Psoas muscle (tissue), 8 donors: ENCODE measurements at places on chromosomes 6 and 20. TPM values are rescaled to one million over a fixed set of nuclear protein-coding genes. Genes with fewer than 3 reads are reported as not detected.

GRCh38 chr6:150322466-150322871 lies 46.3 kb upstream of the IYD start:
- DNase-seq = peak; percentile 52

GRCh38 chr6:26202201-26202611 lies 115.0 kb downstream of the HFE start:
- DNase-seq = no peak

Gene PRICKLE4
- total RNA-seq = not detected

DNA sequence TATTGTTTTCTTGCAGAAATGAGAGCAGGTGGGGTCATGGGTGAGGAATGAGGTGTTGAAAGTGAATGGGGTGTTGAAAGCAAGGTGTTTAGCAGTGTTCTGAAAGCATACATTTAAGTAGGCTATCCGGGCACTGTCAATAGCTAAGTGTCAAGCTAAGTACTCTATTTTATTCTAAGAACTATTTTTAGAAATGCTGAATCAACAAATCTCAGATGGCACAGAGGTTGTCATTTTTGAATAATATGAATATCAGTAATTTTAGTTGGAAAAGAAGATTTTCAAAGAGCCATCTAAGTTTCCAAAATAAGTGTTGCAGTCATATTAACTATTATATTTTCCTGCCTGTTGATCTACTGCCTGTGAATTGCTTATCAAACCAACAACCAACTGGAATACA lies 21.7 kb upstream of the SLC17A3 start:
- no peak for DNase-seq

DNA sequence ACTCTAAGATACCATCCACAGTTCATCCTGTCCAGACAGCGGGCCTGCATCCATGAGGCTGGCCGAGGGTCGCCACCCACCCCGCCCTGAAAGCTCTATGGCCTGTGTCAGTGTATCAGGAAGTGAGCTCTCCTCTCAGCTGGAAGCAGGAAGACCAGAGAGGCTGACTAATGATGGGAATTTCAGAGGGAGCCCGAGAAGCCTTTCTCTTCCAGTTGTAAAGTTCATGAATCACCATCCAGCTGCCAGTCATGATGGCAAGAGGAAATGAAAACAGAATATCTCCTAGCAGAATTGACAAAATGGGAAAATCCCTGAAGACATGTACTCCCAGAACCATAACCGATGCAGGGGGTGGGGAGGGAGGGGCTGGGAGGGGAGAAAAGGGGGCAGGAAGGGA lies 109.6 kb upstream of the RPS6KA2 start:
- no peak for DNase-seq

GRCh38 chr20:20267685-20268370 lies 100.1 kb upstream of the INSM1 start:
- no peak for DNase-seq

DNA sequence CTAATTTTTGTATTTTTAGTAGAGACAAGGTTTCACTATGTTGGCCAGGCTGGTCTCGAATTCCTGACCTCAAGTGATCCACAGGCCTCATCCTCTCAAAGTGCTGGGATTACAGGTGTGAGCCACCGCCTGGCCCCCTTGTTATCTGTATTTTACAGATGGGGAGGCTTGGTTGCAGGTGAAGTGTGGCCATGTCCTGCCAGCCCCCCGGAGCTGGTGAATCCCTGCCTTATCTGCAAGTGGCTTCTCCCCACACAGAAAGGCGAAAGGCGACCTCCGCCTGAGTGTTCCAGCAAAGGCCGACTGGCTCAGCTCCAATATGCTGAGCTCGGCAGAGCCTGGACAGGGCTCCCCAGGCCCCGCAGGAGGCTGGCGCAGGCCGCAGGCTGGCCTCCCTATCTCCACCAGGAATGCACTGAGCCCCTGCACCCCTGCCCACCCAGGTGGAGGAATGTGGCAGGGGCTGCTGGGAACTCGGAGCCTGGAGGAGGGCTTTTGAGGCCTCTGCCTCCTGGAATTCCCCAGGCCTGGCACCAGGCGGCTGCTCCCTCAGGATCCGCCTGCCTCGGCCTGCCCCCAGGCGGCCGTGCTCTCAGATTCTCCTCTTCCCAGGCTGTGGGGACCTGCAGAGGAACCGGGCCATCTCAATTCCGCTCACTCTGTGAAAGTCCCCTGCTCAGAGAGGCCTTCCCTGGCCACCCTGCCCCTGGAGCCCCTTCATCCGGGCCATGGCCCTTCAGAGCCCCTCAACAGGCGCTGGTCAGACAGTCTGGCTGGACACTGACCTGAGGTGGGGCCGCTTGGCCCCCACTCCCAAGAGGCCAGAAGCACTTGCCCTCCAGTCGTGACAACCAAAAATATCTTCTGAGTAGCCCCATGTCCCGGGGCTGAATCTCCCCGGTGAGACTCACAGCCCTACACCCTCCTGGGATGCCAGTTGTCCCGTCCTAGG lies 9.3 kb upstream of the LAMA5 start:
- DNase-seq = no peak

Gene ARMH2
- total RNA-seq = not detected

GRCh38 chr6:148974351-148974750 lies 227.5 kb downstream of the UST start:
- no peak for DNase-seq

DNA sequence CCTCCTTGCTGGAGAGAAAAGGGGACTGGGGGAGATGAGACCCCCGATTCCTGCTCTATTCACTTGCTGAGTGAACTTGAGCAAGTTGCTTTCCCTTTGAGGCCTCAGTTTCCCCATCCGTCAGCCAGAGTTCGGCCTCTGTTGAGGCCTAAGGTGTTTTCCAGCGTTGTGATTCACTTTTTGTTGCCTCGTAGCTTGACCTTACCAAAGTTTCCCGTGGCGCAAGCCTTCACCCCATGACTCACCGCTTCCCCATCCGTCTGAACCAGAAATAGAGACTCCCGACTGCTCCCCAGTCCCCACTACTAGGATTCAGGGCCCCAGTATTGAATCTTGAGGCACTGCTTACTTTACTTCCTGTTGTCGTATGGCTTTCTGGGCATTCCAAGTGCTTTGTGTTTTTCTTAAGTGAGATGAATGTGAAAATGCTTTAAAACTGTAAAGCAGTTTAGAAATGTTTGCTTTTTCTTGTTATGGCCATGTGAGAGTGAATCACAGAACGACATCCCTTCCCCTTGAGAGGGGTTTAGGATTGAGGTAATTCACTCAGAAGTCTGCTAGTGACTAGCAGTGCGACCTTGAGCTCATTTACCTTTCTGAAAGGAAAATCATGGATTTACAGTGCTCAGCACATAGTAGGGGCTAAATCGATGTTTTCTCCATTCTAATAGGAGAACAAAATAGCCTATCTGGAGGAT lies 1.2 kb downstream of the CHMP4B start:
- peak; percentile 85 for DNase-seq

- DNase-seq = no peak
Measured at GRCh38 chr20:40692240-40693011, 3.4 kb upstream of the MAFB start.

- DNase-seq = no peak
Measured at GRCh38 chr6:45116714-45117410, 211.3 kb upstream of the RUNX2 start.

DNA sequence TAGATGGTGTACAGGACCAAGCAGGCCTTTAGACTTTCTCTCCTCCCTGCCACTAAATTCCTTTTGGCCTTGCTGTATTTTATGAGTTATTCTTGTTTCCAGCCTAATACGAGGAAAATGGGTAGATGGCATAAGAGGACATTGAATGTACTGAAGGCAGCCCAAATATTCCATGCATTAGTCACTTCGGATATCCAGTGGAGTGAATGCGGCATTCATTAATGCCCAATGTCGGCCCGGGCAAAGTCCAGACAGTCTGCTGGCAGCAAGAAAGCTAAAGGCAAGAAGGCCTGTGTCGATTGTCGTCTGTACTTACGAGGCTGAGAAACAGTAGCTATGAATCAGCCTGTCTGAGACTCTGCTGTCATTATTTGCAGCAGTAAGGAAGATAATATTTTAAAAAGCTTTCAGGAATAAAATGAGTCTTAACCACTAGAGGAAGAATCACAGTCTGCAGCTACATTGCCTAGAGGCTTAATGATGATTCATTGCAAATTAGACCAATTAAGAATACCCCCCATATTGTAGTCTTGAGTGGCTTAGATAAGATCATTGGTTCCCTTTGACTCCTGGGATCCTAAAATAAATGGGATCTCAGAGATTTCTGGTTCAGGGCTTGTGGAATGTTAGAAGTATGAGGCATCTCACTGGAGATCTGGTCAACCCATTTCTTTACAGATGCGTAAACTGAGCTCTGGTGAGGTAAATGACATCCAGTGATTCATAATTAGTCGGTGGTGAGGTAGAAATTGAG lies 534.1 kb upstream of the JAG1 start:
- no peak for DNase-seq

DNA sequence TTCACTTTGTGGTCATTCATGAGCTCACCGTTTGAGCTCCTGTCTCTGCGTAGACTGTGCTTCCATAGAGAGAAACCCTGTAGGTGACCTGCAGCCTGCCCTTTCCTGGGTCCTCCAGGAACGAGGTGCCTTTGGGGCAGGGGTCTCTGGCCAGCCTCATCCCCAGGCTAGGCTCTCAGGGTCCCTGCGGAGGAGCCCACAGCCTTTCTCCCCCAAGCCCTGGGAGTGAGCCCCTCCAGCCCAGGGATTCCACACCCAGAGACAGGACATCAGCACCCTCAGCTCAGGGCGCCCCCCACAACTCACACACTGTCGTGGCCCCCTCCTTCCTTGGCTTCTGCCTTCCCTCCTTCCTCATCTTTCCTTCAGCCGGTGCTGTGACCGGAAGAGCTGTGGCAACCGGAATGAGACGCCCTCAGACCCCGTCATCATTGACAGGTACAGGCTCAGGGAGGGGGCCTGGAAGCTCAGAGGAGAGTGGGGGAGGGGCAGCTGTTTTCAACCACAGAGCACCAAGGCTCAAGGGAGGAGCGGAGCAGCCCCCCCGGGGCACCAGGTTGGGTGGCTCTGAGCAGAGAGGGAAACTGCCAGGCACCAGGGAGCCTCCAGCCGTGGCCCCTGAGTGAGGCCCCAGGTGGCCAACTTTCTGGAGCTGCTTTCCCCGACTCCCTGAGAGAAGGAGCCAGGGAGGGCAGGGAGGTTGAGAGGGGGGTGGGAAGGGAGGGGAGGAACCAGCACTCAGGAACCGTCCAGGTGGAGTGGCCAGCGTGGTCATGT lies 16.8 kb downstream of the EBF4 start:
- no peak for DNase-seq

DNA sequence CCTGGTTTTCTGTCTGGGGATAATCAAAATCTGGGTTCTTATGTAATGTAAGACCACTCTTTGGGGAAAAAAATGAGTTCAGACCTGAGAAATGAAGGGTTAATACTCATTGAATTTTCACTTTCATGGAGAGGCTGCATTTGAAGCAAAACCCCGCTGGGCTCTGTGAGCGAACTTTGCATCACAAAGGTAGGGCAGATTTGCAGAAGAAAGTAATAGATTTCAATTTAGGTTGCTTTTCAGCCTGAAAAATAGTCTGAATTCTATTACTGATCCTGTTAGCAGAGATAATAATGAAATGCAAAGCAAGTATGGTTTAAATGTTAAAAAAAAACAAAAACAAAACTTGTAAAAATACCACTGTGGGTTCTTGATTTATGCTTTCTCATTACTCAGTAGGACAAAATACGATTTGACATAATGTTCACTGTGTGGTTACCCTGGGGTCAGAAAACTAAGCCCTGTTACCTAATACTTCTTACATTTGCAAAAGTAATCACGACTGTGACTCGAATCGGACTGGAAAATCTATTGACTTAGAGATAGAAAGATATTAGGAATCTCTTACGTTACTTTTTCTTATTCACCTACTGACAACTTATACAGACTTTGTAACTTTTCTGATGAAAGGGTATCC lies 72.2 kb downstream of the UST start:
- no peak for DNase-seq

Gene CGAS
- 1.1 TPM for total RNA-seq

Gene C4B
- total RNA-seq = 8.8 TPM

DNA sequence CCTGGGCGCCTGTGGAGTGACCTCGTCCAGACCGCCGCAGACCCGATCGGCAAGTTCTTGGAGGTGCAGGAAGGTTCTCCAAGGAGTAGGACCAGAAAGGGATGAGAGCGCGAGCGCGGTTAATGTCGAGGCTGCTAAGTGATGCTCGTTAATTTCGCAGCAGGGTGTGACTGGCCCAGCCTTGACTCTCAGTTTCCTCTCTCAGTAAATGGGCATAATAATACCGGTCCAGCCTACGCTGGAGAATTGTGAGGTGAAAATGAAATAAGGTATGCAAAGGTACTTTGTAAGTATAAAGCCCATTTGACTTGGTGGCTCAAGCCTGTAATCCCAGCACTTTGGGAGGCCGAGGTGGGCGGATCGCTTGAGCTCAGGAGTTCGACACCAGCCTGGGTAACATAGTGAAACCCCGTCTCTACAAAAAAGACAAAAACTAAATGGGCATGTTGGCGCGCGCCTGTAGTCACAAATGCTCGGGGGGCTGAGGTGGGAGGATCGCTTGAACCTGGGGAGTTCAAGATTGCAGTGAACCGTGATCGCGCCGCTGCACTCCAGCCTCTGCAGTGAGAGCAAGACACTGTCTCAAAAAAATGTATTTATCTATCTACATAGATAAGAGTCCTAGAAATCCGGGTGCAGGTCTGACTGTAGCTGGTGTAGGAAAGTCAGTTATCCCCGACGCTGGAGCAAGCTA lies 634 bp upstream of the BTBD9 start:
- DNase-seq = no peak

GRCh38 chr6:53608396-53608795 lies 57.2 kb downstream of the KLHL31 start:
- DNase-seq = no peak

- no peak for DNase-seq
Measured at GRCh38 chr6:6659600-6660327, 71.2 kb downstream of the LY86 start.

Gene COL19A1
- total RNA-seq = 1.1 TPM

Gene RSPO3
- total RNA-seq = 28.2 TPM

DNA sequence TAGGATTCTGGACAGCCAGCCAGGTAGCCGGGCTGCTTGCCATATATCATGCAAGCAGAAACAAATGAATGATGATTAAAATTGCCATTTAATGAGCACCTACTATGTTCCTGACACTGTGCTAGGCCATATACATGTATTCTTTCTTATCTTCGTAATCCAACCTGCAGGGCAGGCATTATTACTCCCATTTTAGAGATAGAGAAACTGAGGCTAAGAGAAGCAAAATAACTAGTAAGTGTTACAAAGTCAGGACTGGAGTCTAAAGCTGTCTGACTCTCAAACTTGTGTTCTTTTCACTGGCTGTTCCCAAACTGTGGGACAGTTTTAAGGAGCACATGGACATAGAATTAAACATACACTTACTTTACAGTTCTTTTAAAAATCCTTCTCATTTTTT lies 2.0 kb downstream of the CD40 start:
- no peak for DNase-seq

DNA sequence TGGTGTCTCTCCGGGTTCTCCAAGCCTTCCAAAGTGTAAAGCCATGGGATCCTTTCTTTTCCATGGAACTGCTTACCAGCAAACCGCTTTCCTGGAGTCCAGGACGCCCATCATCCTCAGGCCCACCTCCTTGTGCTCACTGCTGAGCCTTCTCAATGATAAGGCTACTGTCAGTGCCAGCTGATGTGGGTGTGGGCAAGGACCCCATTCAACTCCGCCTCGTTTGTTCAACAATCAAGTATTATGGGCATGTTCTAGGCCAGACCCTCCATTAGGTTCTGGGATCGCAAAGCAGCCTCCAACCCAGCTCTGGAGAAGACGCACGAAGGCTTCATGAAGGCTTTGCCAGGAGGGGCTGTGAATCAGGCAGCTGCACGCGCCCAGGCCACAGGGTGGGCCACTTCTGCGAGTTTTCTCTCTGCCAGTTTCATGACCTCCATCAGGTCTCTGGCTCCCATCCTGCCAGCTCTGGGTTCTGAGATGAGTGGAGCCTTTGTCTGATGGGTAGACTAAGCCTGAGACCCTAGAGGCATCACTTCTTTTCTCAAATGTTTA lies 177.1 kb downstream of the MRPL14 start:
- no peak for DNase-seq

- no peak for DNase-seq
Measured at GRCh38 chr6:20092071-20092566, 120.2 kb downstream of the MBOAT1 start.
